ENCODE measurements at places on chromosomes 4 and X. TPM values are rescaled to one million over a fixed set of nuclear protein-coding genes. Genes with fewer than 3 reads are reported as not detected.

The C1QTNF7 gene
- 0.25 TPM for total RNA-seq

The GPR143 gene
- 0.98 TPM for total RNA-seq

The OPN1MW gene
- not detected for total RNA-seq

The NAP1L2 gene
- 29.7 TPM for total RNA-seq

All from temporal lobe (tissue), 4 donors.